ENCODE measurements at places on chromosomes 4 and X.

- DNase-seq: no peak
Measured at GRCh38 chr4:4655901-4656300, 114.1 kb upstream of the STX18 start.

GRCh38 chrX:153465691-153466380, 4.5 kb downstream of the HAUS7 start:
- no peak for DNase-seq

- no peak for DNase-seq
Measured at GRCh38 chr4:36966756-36967460, 277.6 kb upstream of the NWD2 start.

DNA sequence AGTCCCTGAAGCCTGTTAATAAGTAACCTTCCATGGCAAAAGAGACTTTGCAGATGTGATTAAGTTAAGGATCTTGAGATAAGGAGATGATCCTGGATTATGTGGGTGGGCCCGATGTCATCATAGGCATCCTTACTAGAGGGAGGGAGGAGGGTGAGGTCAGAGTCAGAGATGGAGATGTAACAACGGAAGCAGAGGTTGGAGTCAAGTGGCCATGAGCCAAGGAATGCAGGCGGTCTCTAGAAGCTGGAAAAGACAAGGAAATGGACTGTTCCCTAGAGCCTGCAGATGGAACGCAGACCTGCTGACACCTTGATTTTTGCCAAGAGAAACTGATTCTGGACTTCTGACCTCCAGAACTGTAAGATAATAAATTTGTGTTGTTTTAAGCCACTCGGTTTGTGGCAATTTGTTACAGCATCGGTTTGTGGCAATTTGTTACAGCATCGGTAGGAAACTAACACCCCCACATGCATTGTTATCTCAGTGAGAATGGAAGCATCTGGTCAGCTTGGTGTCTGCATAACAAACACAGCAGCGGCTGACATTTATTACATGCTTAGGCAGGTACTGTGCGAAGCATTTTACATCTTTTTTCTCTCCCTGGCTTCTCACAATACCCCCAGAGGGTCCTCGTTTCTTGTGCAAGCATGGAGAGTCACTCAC, 55.6 kb downstream of the CLDN34 start:
- no peak for DNase-seq

- no peak for DNase-seq
Measured at GRCh38 chr4:74724979-74725378, 69.3 kb downstream of the BTC start.

- no peak for DNase-seq
Measured at GRCh38 chr4:128358231-128358912, 70.8 kb upstream of the PGRMC2 start.

DNA sequence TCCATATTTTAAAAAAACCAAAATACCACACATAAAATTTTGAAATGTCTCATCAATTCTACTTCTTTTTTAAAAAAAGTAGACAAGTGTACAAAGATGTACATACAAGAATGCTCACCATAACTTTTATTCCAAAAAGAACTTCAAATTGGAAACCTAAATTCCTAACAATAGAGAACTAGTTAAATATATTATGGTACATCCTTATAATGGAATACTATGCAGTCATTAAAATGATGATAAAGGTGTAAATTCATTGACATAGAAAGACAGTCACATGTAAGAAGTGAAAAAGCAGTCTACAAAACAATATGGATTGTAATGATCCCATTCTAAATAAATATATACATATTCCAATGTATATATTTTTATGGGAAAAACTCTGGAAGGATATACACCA, 31.0 kb downstream of the RPS6KA3 start:
- no peak for DNase-seq

- no peak for DNase-seq
Measured at GRCh38 chrX:29435396-29435795, 780.0 kb upstream of the MAGEB2 start.

GRCh38 chr4:185467101-185467500, 4.4 kb downstream of the CCDC110 start:
- no peak for DNase-seq

- no peak for DNase-seq
Measured at GRCh38 chr4:141121768-141122454, 11.4 kb downstream of the RNF150 start.
